Kasumi-1 (cell line): ENCODE measurements at places on chromosomes 16 and 17.

GRCh38 chr17:49548051-49548505, 27.6 kb upstream of the NXPH3 start:
- DNase-seq, result no peak

DNA sequence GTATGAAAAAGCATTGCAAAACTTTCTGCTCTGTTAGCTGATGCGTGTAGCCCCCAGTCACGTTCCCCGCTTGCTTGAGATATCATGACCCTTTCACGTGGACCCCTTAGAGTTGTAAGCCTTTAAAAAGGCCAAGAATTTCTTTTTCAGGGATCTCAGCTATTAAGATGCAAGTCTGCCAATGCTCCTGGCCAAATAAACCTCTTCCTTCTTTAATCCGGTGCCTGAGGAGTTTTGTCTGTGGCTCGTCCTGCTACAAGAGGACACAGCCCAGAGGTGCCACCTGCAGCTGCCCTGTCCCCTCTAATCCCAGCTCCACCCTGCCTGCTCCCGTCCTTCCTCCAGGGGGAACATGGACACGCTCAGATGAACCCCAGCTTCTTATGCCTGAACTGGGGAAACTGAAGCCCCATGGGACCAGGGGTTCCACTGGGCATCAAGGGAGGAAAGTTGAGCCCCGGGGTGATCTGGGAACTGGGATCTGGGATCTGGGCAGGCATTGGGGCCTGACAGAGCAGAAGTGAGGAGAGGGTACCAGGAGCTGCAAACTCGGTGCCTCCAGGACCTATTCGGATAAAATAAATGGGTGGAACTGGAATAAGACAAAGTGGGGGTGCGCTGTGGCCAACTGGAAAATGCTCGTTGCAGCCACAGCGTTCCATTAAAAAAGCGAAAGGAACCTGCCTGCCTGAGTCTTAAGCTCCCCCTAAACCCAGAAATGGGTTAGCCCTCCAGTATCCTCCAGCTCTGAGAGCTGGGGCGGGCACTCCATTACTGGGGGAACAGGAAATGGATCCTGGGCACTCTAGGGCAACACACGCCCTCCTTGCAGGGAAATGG, 19.7 kb downstream of the QPRT start:
- no peak for DNase-seq

GRCh38 chr16:88527186-88527936, 42.8 kb upstream of the ZC3H18 start:
- no peak for DNase-seq

DNA sequence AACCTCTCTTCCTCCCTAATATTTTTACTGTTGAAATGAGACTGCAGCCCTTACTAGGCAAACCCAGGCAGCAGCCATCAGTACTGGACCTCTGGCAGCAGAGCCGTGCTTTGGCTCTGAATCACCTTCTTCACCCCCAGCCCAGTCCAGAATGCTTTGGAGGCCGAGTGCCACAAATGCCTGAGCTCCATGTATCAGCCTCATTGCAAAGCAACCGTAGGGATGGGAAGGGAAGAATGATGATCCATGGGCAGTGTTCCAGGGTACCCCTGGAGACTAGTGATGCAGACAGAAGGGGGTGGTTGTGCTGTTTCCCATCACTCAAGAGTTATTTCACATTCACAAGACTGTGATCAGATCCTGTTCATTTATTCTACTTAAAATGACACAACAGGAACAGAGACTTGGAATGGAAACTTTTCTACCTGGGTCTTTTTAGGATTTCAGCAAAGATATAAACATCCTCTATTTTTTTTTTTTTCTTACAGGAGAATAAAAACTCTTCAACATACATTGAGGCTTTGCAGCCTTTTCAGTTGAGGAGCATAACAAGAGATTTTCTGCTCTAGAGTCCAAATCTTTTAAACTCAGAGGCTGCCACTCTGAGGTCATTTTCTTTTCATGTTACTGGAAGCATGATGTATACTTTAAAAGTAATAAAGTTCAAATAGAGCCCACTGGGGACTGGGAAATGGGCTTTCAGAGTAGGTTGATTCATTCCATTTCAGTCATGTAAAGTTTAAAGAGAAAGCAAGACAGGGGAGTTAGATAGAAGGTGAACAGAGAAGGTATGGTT, 138.3 kb downstream of the KCNJ2 start:
- DNase-seq, result no peak

- DNase-seq, result no peak
These were observed 88.5 kb upstream of the TOB1 start for GRCh38 chr17:50954641-50955121.

DNA sequence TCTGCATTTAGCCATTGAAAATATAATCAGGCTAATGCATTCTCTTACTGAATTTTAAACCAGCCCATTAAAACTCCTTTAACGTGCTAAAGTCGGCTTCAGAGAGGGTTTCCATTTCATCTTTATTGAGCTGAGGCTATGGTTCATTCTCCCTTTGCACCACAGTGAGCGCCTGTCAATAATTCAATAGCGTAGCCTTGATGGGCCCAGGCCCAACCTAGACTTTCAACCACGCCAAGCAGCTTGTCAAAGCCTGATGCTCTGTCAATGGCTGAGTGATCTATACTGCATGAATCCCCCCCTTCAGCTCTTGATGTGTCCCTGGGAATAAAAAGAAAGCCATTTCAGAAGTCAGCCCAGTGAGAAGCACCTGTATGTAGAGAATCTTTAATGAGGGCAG, 106.0 kb downstream of the RBFOX1 start:
- DNase-seq, result no peak

DNA sequence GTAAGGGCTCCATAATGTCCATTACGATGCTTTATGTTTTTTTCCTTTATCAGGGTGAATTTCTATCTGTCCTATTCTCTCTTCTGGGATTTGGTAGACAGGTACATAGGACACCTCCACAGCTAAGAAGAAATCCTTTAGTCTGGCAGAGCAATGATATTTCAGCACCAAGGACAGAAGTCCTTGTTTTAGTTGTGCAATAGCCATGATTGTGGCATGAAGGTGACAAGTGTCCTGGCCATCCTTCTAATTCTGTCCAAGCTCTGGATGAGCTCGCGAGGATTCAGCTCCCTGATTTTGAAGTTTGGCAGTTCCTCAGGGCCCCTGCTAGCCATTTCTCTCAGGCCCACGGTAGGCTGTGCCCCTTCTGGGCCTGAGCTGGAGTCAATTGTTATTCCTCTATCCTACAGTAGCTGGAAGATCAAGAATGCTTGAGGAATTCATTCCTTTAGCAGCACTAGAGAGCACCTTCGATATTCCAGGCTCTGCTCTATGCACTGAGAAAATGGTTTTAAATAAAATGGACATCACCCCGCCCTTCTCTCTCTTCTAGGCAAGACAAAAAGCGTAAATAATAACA, 320.8 kb downstream of the XYLT1 start:
- DNase-seq, result no peak

DNA sequence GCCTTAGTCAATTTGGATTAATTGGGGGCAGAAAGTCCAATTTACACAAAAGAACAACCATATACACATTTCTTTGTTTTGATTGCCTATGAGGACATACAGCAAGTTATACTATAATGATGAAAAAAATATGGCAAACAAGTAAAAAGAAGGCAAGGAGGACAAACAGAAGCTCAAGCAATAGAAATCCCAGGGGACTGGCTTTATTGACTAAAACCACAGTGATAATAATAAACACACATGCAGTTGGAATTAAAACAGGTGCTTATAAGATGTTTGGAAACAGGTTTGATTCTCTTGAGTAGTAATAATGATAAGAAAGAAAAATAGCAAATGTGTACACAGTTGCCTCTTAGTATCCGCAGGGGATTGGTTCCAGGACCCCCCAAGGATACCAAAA, 176.4 kb downstream of the SHISA9 start:
- no peak for DNase-seq

DNA sequence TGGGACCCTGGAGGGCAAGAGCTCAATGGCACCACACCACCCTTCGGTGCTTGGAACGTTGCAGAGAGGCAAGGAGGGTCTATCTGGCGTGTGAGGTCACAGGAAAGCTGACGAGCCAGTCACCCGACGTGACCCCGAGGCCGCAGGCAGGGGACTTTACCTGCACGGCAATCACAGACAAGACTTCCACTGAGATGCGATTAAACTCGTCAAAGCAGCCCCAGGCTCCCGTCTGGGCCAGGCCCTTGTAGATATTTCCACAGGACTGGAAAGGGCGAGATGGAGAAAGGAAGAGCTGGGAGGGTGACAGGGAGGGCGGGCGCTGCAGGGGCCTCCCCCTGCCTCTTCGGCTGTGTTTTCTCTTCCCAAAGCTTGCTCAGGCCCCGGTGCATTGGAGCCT, 78.3 kb downstream of the DNAH17 start:
- DNase-seq, result no peak

GRCh38 chr16:78240459-78241222, 141.2 kb downstream of the WWOX start:
- DNase-seq, result no peak

DNA sequence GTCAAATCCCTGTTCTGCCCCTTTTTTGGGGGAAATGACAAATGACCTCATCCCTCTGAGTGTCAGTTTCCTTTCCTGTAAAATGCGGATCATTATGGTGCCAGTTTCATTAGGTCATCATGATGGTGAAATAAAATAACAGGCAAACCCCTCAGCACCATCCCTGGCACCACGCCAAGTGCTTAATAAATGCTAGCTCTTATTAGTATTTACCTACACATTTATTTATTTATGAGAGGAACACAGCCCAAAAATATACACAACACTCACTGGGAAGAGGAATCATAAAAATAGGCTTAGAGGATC, 28.6 kb upstream of the GPRC5B start:
- no peak for DNase-seq
